ENCODE measurements at places on chromosomes 7 and 10. TPM values are rescaled to one million over a fixed set of nuclear protein-coding genes. Genes with fewer than 3 reads are reported as not detected.

GRCh38 chr7:102004848-102005247 lies 187.4 kb downstream of the CUX1 start:
- H3K27me3 ChIP-seq = no peaks in the 10 kb centered on the region
- no peak overlapping the region for H3K27ac ChIP-seq
- peak; percentile 63 for DNase-seq

ZNF503 gene
- total RNA-seq = 32.1 TPM

DNA sequence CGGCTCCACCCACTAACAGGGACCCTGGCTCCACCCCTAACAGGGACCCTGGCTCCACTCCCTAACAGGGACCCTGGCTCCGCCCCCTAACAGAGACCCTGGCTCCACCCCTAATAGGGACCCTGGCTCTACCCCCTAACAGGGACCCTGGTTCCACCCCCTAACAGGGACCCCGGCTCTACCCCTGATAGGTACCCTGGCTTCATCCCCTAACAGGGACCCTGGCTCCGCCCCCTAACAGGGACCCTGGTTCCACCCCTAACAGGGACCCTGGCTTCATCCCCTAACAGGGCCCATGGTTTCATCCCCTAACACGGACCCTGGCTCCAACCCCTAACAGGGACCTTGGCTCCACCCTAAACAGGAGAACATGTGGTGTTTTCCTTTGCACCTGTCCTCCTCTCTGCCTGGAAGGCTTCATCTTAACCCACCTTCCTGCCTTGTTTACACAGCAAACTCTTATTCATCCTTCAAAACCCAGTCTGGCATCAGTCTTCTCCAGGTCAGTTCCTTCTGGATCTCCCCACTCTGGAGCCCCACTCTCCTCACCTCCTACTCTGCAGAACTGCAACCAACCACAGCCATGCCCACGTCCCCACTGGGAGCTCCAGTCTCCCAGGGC lies 58.0 kb downstream of the CHST15 start:
- no peaks in the 10 kb centered on the region for H3K36me3 ChIP-seq
- no peak overlapping the region for H3K4me3 ChIP-seq
- no peak overlapping the region for H3K27ac ChIP-seq

- no peak overlapping the region for H3K27ac ChIP-seq
- H3K27me3 ChIP-seq = no peaks in the 10 kb centered on the region
- H3K36me3 ChIP-seq = no peaks in the 10 kb centered on the region
- H3K4me3 ChIP-seq = no peak overlapping the region
Observed at GRCh38 chr7:122316467-122317388, 12.2 kb upstream of the FEZF1 start.

SLC16A9 gene
- 3.3 TPM for total RNA-seq

PNLIPRP1 gene
- total RNA-seq = 0.94 TPM

DNA sequence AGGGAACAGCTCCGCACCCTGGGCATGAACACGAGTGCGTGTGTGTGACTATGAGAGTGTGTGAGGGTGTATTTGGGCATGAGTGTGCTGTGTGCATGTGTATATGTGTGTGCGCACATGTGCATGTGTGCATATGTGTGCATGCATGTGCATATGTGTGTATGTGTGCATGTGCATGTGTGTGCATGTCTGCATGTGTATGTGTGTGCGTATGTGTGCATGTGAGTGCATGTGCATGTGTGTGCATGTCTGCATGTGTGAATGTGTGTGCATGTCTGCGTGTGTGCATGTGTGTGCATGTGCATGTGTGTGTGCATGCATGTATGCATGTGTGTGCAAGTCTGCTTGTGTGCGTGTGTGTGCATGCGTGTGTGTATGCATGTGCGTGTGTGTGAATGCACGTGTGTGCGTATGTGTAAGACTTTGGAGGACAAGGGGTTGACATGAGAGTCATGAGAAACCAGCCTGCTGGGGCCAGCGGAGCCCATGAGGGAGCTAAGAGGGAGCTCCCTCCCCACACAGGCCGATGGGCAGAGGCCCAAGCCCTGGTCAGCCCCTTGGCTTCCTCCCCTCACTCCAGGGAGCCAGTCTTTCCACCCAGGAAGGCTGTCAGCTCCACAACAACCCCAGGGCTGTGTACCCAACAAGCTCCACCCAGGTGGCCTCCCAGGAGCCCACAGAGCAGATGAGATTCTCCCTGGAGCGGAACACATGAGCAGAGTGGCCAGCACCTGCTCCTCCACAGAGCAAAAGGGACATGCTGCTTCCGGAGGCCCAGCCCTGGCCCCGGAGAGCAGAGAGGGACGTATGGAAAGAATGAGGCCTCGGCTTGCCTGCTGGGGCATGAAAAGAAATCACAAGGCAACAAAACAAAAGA lies 142.5 kb upstream of the PPP2R2D start:
- H3K36me3 ChIP-seq = no peaks in the 10 kb centered on the region
- no peaks in the 10 kb centered on the region for H3K4me1 ChIP-seq
- DNase-seq = no peak
- no peaks in the 10 kb centered on the region for H3K27me3 ChIP-seq

DNA sequence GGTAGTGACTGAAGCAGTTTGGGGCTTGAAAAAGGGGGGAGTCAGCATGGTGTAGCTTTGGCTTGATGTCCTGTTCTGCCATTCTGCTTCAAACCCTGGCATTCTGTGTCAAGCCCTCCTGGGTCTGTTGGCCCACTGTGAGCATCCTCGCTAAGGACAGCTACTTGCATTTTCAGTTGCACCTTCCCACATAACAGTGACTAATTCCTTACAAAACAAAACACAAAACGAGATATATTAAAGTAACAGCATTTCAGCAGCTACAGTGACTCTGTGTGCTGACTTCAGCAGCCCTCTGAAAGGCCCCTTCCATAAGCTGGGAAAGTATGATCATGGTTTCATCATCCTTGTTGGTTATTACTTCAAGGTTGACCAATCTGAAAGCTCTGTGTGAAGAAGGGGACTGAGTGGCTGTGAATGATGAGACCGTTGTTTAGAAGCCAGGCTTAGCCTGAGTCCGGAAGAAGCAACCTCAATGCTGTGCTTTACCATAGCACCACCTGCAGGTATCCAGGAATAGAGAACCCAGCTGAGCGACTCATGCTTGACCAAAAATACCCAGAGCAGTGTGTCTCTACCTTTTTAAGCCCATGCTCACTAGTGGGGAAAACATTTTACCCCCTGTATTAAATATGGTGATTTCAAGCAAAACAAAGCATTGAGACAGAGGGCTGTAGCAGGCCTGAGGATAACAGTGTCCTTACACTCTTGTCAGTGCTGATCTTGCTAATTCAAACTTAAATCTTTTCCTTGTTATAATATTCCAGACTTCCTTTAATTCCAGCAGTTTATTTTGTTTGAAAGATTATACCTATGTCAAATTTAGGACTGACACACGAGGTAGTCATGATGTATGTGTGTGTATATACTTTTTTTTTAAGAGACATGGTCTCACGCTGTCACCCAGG lies 42.6 kb upstream of the CC2D2B start:
- DNase-seq = no peak
- H3K27me3 ChIP-seq = no peaks in the 10 kb centered on the region
- H3K4me3 ChIP-seq = no peak overlapping the region
- H3K4me1 ChIP-seq = no peaks in the 10 kb centered on the region

DNA sequence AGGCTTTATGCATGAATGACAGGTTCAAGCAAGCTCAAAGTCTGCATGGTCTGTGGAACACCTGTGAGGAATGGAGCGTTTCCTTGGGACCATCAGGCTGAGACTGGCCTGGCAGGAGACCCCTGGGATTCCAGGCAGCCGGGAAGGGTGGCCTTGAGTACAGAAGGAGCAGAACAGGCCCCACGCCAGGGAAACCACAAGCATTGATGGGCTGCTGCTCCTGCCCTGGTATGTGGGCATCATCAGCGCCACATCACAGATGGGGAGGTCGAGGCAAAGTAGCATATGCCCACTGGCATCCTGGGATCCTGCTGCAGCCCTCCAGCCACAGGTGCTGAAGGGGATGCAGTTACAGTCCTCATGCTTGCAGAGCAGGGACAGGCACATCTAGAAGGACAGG lies 40.9 kb downstream of the ANTXRL start:
- H3K4me1 ChIP-seq = no peaks in the 10 kb centered on the region
- H3K36me3 ChIP-seq = no peaks in the 10 kb centered on the region
- H3K27me3 ChIP-seq = no peaks in the 10 kb centered on the region
- DNase-seq = no peak

DNA sequence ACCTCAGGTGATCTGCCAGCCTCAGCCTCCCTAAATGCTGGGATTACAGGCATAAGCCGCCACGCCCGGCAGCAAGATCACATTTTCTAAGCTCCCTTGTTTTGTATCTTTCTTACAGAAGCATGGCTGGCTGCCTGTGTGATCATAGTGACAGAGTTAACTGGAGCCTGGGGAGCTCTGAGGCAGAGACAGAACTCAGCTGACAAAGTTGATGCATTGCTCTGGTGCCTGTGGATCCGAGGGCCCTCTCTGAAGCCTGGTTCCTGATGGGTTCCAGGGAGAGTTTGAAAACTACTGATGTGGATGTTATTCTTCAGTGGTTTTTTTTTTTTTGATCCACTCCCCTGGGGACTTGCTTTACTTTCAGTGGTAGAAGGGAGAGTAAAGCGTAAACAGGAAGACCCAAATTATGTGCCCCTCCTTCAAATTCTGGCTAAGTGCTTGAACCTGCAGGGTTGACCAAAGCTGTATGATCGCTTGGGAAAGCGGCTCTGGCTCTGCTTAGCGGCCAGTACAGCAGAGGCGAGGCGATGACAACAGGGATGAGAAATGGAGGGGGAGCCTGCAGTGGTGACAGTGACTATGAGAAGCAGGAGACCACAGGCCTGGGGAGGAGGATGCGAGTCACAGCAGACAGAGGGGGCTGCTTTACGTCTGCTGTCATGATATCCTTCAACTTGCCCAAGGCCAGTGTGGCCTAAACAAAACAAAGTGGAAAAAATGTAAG lies 6.8 kb upstream of the EFCAB10 start:
- no peak overlapping the region for H3K27ac ChIP-seq
- H3K36me3 ChIP-seq = no peaks in the 10 kb centered on the region
- H3K4me3 ChIP-seq = no peak overlapping the region
- no peaks in the 10 kb centered on the region for H3K27me3 ChIP-seq
- no peaks in the 10 kb centered on the region for H3K4me1 ChIP-seq

GRCh38 chr10:75100764-75101291 lies 10.6 kb upstream of the SAMD8 start:
- no peaks in the 10 kb centered on the region for H3K27me3 ChIP-seq
- no peak overlapping the region for H3K4me3 ChIP-seq
- H3K4me1 ChIP-seq = no peaks in the 10 kb centered on the region
- no peaks in the 10 kb centered on the region for H3K36me3 ChIP-seq

PAPOLB gene
- total RNA-seq = 0.26 TPM

- H3K36me3 ChIP-seq = no peaks in the 10 kb centered on the region
- H3K4me3 ChIP-seq = no peak overlapping the region
- H3K4me1 ChIP-seq = no peaks in the 10 kb centered on the region
- H3K27me3 ChIP-seq = no peaks in the 10 kb centered on the region
- DNase-seq = no peak
- H3K27ac ChIP-seq = no peak overlapping the region
Observed at GRCh38 chr10:70137135-70137534, 4.5 kb upstream of the AIFM2 start.

MKX gene
- 6.6 TPM for total RNA-seq

DNA sequence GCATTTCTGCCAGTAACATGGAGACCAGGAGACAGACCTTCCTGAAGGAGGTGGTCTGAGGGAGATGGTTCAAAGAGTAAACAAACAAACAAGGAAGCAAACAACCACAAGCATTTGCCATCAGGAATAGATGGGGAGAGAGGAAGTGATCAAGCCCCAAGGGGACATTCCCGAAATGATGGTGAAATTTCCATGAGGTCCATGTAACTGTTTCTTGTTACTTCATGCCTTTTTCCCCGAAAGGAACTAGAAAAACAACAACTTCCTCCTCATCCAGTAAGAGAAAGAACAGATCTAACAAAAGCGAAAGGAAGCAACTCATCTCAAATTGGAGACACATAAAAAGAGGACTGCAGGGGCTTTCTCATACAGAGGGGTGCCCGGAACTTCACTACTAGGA lies 152.5 kb upstream of the ZNF32 start:
- DNase-seq = no peak
- no peaks in the 10 kb centered on the region for H3K4me1 ChIP-seq
- H3K36me3 ChIP-seq = no peaks in the 10 kb centered on the region
- no peaks in the 10 kb centered on the region for H3K27me3 ChIP-seq
- no peak overlapping the region for H3K4me3 ChIP-seq

DNA sequence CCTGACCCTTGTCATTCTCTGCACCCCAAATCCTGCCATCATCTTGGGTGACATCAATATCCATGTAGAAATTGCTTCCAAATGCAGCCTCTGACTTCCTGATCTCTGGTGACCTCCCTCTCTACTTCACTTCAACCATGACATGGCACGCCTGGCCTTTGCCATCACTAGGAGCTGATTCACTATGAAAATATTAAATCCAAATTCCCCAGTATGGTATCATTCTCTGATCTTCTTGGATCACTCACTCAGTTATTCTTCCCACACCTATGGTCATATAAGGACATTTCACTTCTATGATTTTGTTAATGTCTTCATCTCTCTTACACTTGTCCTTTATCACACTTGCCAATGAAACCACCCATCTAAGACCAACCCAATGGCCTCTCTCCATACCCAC lies 73.7 kb upstream of the ODAD2 start:
- H3K36me3 ChIP-seq = no peaks in the 10 kb centered on the region
- H3K27ac ChIP-seq = no peak overlapping the region
- no peak for DNase-seq
- no peaks in the 10 kb centered on the region for H3K4me1 ChIP-seq

GRM8 gene
- total RNA-seq = not detected

- no peaks in the 10 kb centered on the region for H3K4me1 ChIP-seq
- no peak for DNase-seq
- no peak overlapping the region for H3K4me3 ChIP-seq
- no peaks in the 10 kb centered on the region for H3K27me3 ChIP-seq
Observed at GRCh38 chr10:24132741-24133140, 76.2 kb upstream of the KIAA1217 start.

DNA sequence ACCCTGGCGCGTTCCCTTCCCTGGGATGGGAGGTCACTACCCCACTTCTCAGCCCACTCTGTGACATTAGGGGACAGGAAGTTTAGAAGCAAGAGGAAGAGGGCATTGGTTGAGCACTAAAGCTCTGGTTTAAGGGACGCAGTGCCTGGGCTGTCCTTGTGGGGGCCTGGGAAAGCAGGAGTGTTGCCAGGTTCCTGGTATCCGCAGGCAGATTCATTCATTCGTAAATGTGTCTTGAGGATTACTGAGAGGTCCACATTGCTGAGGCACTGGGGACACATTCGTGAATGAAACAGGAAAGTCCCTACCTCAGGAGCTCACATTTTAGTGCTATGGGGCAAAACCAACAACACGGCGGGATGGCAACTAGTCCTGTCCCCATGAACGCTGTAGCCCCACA lies 69.4 kb downstream of the COL13A1 start:
- H3K27ac ChIP-seq = no peak overlapping the region
- no peak for DNase-seq
- H3K4me3 ChIP-seq = no peak overlapping the region
- peaks cover 2% of the 10 kb centered on the region for H3K36me3 ChIP-seq

TRIM50 gene
- 2.2 TPM for total RNA-seq

OR2A5 gene
- not detected for total RNA-seq

ACTL6B gene
- not detected for total RNA-seq

Data from aorta (tissue), 5 donors.